ENCODE measurements at places on chromosomes 3 and 15. TPM values are rescaled to one million over a fixed set of nuclear protein-coding genes. Genes with fewer than 3 reads are reported as not detected.

The ACVR2B gene
- 4.9 TPM for total RNA-seq

The GOLGA6L7 gene
- not detected for total RNA-seq

- DNase-seq: no peak
- no peak overlapping the region for H3K4me3 ChIP-seq
- no peaks in the 10 kb centered on the region for H3K27me3 ChIP-seq
- peaks cover 8% of the 10 kb centered on the region for H3K4me1 ChIP-seq
These were observed 328.5 kb downstream of the NAALADL2 start for GRCh38 chr3:175187586-175187985.

The RGMA gene
- total RNA-seq: not detected

- no peaks in the 10 kb centered on the region for H3K36me3 ChIP-seq
- H3K27me3 ChIP-seq: no peaks in the 10 kb centered on the region
- H3K4me3 ChIP-seq: no peak overlapping the region
- H3K27ac ChIP-seq: no peak overlapping the region
These were observed 158.8 kb downstream of the POLR2M start for GRCh38 chr15:57865294-57865693.

DNA sequence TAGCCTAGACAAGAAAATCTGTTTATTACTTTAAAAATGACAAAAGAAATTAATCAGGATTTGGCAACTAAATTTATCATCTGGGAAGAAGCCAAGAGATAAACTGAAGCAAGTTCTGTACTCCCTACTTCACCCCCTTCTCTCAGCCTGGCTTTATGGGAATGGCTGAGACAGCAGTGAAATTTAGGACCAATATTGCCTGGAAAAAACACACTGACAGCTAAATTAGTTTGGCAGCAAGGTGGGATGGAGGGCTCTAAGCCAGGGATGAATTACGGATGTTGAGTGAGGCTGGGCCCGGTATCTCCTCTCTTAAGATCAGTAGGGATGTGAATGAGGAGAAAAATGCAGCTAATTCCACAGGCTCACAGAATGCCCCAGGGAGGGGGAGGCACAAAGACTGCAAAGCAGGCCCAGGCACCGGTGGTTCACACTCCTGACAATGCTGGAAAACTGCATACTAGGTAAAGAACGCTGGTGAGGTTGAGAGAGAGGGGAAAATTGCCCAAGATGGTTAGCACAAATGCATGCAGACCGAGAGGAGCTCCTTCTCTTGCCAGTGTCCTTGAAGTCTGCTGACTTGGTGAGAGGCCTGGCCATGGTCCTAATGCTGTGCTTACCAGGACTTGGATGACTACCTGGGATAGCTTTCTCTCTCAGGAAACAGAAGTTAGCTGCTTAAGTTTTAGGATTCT is 89.0 kb downstream of the WDR76 start:
- peaks cover 35% of the 10 kb centered on the region for H3K4me1 ChIP-seq
- H3K27me3 ChIP-seq: no peaks in the 10 kb centered on the region
- peaks cover 5% of the 10 kb centered on the region for H3K36me3 ChIP-seq
- H3K4me3 ChIP-seq: no peak overlapping the region
- no peak for DNase-seq

DNA sequence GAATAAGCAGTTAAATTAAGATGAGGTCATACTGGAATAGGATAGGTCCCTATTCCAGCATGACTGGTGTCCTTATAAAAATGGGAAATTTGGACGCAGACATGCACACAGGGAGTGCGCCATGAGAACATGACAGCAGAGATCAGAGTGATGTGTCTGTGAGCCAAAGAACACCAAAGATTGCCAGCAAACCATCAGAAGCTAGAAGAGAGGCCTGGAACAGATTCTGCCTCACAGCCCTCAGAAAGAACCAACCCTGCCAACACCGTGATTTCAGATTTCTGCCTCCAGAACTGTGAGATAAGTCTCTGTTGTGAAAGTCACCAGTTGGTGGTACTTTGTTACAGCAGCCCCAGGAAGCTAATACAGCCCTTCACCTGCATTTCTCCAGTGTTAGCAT is 34.7 kb downstream of the EPHB1 start:
- H3K4me3 ChIP-seq: no peak overlapping the region
- H3K27me3 ChIP-seq: no peaks in the 10 kb centered on the region
- no peaks in the 10 kb centered on the region for H3K36me3 ChIP-seq

DNA sequence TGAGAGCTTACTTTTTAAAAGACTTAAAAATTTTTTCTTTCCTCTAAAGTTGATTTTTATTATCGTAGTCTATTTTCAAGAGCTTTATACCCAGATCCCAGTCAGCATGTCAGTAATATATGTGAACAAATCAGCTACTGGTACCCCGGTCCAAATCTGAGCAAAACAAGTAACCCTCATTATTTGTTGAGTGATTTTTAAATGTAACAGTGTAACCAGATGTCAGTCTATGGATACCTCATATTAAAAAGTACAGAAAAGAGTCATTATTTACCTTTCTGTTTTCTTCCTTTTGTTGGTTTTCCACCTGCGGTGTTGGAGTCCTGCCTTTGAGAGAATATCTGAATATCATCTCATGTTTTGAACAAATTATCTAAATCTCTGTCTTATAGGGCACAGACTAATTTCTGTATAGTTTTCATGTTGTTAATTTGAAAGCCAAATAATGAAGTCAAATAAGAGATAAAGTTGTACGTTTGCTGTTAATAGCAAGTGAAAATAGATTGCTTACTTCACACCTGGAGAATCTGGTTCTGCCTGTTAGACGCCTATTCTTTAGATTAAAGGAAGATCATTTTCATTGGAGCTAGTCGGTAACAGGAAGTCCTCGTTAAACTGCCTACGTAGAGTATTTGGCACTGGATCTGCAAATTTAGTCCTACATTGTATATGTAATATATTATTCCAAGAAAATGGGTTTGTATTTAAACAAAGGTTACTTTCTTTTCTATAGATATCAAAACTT is at the start of gene STX19:
STX19 (minus strand) TSS at position 505 of the 745 bp plus-strand sequence. CDS start 13,328 bp downstream, outside the sequence.
- no peaks in the 10 kb centered on the region for H3K27me3 ChIP-seq
- H3K36me3 ChIP-seq: no peaks in the 10 kb centered on the region
- no peak for DNase-seq
- H3K4me3 ChIP-seq: no peak within 1 kb of the TSS
- H3K4me1 ChIP-seq: no peaks in the 10 kb centered on the region
- H3K27ac ChIP-seq: no peak within 1 kb of the TSS

The ACAN gene
- total RNA-seq: not detected

DNA sequence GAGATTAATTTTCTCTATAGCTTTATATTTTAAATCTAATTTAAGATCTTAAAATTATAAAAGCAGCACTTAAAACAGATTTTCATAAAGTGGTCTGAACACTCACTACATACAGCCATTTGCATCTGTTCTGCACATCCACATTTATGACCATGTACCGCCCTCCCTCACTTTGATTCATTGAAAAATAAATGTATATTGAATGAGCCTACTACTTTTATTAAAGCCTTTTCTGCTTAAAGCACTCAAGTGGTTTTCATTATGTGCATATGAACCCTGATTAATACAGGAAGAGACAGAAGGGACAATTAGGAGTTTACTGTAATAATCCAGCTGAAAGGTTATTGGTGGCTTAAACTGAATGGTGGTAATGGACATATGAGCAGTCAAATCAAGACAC is 129.4 kb downstream of the DLG1 start:
- H3K27me3 ChIP-seq: no peaks in the 10 kb centered on the region
- H3K4me3 ChIP-seq: no peak overlapping the region
- H3K27ac ChIP-seq: no peak overlapping the region
- DNase-seq: no peak
- H3K36me3 ChIP-seq: no peaks in the 10 kb centered on the region

- H3K27ac ChIP-seq: no peak overlapping the region
- H3K4me1 ChIP-seq: no peaks in the 10 kb centered on the region
- DNase-seq: no peak
- no peaks in the 10 kb centered on the region for H3K27me3 ChIP-seq
- H3K4me3 ChIP-seq: no peak overlapping the region
These were observed 165.2 kb upstream of the ROPN1 start for GRCh38 chr3:124156866-124157712.

The U2SURP gene
- 92.4 TPM for total RNA-seq

- H3K27me3 ChIP-seq: no peaks in the 10 kb centered on the region
- H3K36me3 ChIP-seq: no peaks in the 10 kb centered on the region
- H3K4me3 ChIP-seq: no peak overlapping the region
- DNase-seq: no peak
These were observed 23.5 kb downstream of the B3GALNT1 start for GRCh38 chr3:161081633-161082032.

- peaks cover 4% of the 10 kb centered on the region for H3K4me1 ChIP-seq
- no peak for DNase-seq
- no peak overlapping the region for H3K27ac ChIP-seq
- no peaks in the 10 kb centered on the region for H3K36me3 ChIP-seq
These were observed 39.2 kb downstream of the HMCES start for GRCh38 chr3:129317848-129318247.

The SLC4A7 gene
- 50.9 TPM for total RNA-seq

- no peaks in the 10 kb centered on the region for H3K36me3 ChIP-seq
- DNase-seq: peak; percentile 89
- peak within 1 kb of the TSS; percentile 76 for H3K4me3 ChIP-seq
- H3K27ac ChIP-seq: no peak within 1 kb of the TSS
- H3K27me3 ChIP-seq: peaks cover 21% of the 10 kb centered on the region
- H3K4me1 ChIP-seq: peaks cover 8% of the 10 kb centered on the region
These were observed at the start of gene SHC4 for GRCh38 chr15:48963524-48964113. TSS of gene SHC4 (minus strand) at chr15:48963919. CDS start at chr15:48963015, 904 bp downstream.

GRCh38 chr3:120557115-120557514 is 39.0 kb upstream of the NDUFB4 start:
- no peaks in the 10 kb centered on the region for H3K36me3 ChIP-seq
- no peak overlapping the region for H3K4me3 ChIP-seq
- DNase-seq: no peak
- no peaks in the 10 kb centered on the region for H3K27me3 ChIP-seq
- H3K27ac ChIP-seq: no peak overlapping the region
- peaks cover 26% of the 10 kb centered on the region for H3K4me1 ChIP-seq

DNA sequence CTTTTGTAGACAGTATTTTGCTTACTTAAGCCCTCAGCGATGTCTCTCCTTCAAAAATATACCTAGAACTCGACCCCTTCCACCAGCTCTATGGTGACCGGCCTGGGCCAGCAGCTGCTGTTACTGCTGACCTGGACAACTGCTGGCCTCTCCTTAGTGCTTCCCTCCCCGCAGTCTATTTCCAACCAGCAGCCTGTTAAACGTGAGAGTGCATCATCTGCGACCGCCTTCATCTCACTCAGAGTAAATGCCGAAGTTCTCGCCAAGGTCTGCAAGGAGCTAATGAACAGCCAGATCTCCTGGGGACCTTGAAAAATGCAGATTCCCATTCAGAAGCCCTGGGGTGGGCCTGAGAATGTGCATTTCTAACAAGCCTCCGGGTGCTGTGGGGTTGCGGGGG is 86.7 kb downstream of the RPLP1 start:
- DNase-seq: no peak
- no peaks in the 10 kb centered on the region for H3K36me3 ChIP-seq
- H3K27ac ChIP-seq: no peak overlapping the region
- H3K27me3 ChIP-seq: no peaks in the 10 kb centered on the region
- no peaks in the 10 kb centered on the region for H3K4me1 ChIP-seq

Data from endothelial cell of umbilical vein (primary cell).